Foreskin keratinocyte (primary cell): ENCODE measurements at places on chromosomes 7 and 10. TPM values are rescaled to one million over a fixed set of nuclear protein-coding genes. Genes with fewer than 3 reads are reported as not detected.
A peak's percentile ranks its signal among the peaks of the same experiment; 100 is the strongest.

PIP gene
- not detected in 2 replicates for polyA plus RNA-seq

TAS2R5 gene
- 0.09 and 0.19 TPM in 2 replicates for polyA plus RNA-seq

- DNase-seq, result no peak
Observed at GRCh38 chr7:148204639-148205304, 385.8 kb upstream of the C7orf33 start.

HABP2 gene
- not detected in 2 replicates for polyA plus RNA-seq

DNA sequence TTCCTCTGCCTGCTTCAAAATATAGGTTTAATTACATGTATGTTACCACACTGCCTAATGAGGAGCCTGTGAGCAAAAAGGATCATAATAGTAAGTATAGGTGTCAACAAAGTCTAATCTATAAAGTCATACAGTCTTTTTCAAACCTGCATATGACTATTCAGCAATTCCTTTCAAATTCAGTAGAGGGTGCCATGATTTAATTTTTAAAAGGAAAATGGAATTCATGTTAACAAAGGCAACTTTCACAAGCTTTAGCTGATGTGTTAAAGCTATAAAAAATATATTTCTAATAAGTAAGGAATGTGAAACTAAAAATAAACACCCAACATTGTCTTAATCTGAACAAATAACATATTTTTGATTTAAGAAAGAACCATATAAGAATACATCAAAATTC lies 52.1 kb downstream of the MPP7 start:
- no peak for DNase-seq

DNA sequence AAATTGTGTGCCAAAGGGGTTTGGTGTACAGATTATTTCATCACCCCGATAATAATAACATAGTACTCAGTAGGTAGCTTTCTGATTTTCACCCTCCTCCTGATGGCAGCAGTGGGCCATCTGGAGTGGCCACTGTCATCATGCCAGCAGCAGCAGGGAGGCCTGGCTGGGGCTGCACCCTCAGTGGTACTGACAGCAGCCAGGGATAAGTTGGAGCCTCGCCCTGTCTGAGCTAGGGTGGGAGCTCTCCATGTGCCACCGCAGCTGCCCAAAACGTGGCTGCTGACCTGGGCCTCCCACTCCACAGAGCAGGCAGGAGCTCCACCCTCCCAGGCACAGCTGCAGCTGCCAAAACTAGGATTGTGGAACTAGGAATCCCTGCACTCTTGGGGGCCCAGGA lies 700.8 kb upstream of the KCND2 start:
- no peak for DNase-seq

ORAI2 gene
- polyA plus RNA-seq, result 3.1 and 3.8 TPM in 2 replicates

GRCh38 chr10:58106211-58107035 lies 161.3 kb downstream of the IPMK start:
- no peak for DNase-seq

DNA sequence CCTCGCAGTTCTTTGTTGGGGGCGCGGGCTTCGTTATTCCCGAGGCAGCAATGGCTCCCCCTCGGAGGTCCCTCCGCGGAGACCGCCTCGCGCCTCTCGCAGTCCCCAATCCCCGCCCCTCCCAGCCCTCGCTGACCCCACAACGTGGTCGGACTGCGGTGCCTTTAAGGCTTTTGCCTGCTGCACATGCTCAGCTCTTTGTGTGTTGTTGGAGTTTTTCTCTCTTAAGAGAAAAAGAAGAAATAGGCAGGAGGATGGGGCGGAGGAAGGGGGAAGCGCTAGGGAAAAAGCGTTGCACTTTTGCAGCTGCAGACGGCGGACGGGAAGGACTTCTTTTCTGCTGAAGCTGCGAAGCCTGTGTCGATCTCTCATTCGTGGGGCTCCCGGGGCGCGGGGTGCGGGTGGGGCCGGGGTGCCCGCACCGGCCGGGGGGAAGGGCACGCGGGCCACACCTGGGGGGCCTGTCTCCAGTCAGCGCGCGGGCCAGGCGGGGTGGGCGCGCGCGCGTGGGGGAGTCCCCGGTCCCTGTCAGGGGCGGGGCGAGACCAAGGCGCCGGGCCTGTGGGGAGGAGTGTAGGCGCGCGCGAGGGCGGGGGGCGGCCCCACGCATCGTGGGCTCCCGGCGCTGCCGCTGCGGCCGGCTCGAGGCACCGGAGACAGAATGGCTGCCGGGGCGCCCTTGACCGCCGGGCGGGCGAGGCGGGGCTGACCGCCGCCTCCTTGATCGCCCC lies 445 bp upstream of the ATRNL1 start:
- peak; percentile 4 for DNase-seq

GRCh38 chr10:77377034-77377433 lies 260.6 kb downstream of the KCNMA1 start:
- no peak for DNase-seq

DNA sequence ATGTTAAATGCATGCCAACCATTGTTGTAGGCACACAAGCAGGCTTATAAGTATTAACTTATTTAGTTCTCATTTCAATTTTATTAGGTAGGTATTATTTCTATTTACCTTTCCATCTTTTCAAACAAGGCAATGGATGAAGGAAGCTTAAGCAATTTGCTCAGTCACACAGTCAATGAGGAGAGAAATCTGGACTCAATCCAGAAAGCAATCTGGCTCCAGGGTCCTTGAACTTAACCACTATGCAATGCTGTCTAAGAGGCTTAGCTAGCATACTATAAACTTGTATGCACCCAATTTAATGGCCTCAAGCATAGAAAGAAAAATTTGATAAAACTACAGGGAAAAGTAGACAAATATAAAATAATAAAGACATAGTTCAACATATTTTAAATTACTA lies 88.6 kb downstream of the VWDE start:
- DNase-seq, result no peak

TMEM176B gene
- polyA plus RNA-seq, result not detected in 2 replicates
